Stimulated activated CD8-positive, alpha-beta memory T cell treated with anti-CD3 and anti-CD28 coated beads, Interleukin-7, amount 100 ng/mL, for 48 hours (primary cell): ENCODE measurements at places on chromosomes 12 and 14.

- DNase-seq: no peak
Observed at GRCh38 chr12:46395388-46395787, 22.8 kb upstream of the SLC38A2 start.

- DNase-seq: no peak
Observed at GRCh38 chr12:75848431-75848925, 183.1 kb downstream of the PHLDA1 start.

DNA sequence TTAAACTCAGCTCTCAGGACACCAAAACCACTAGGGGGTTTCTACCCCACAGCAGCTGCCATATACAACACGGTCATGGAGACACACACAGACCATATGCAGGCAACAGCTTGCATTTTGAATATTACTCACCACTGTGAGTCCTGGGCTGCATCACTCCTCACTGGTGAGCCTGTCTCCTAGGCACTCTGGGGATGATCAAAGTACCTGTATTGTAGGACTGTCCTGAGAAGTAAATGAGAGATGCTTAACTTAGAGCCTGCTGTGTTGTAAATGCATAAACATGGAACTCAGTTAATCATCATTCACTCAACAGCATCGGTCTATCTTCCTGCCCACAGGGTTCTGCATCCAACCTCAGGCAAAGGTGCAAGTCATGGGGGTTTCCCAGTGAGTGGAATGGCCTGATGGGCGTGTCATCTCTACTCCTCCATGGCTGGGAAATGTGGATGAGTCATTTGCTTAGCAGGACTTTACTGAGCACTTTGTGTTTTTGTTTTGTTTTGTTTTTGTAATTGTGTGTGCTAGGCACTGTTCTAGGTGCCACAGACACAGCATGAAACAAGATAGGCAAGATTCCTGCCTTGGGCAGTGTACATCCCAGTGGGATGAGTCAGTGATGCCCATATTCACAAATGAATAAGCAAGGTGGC lies 1141.2 kb upstream of the TMEM132C start:
- DNase-seq: peak; percentile 33

DNA sequence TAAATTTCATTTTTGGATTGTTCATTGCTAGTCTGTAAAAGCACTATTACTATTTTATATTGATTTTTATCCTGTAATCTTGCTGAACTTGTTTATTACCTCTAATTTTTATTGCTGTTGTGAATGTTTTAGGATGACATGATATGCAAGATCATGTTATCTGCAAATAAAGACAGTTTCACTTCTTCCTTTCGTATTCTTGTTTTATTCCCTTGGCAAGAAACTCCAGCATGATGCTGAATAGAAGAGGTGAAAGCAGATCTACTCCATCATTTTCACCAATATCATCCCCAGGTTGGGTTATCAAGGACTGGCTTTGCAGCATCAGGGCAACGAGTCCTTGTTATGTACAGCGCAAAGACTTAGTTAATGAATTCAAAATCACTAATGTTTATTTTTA lies 2.7 kb upstream of the CLECL1 start:
- DNase-seq: no peak

DNA sequence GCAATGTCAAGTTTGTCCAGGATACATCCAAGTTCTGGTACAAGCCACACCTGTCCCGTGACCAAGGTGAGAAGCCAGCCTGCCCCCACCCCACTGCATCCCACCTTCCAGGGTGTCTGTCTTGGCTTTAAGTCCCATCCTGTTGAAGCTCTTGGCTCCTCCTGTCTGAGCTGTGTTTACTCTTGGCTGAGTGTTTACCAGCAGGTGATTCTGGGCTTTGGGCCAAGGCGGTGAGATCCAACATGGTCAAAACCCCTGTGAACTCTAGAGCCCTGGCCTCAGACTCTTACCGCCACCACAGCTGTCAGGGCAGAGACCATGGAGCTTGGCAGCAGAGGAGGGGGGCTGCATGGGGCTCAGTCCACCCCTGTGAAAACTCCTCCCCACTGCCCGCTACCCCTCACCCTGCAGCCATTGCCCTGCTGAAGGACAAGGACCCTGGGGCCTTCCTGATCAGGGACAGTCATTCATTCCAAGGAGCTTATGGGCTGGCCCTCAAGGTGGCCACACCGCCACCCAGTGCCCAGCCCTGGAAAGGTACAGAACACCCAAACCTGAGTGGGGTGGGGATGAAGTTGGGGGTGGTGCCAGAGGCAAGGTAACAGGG lies 11.6 kb downstream of the TNS2 start:
- DNase-seq: no peak

DNA sequence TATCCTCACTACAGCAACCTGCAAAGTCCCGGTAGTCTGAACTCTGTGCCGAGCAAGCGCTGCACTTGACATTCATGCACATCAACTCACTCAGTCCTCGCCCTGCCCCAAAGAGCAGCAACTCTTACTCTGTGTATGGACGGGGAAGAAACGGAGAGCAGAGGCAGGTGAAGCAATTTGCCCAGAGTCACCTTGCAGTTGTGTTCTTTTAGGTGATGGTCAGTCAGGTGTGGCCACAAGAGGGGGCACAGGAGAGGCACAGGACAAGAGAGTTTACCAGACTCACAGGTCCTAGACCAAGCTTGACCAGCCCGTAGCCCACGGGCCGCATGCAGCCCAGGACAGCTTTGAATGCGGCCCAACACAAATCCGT lies 39.1 kb downstream of the TSPAN11 start:
- no peak for DNase-seq

- DNase-seq: peak; percentile 19
Observed at GRCh38 chr12:10190558-10191388, 11.9 kb downstream of the TMEM52B start.

DNA sequence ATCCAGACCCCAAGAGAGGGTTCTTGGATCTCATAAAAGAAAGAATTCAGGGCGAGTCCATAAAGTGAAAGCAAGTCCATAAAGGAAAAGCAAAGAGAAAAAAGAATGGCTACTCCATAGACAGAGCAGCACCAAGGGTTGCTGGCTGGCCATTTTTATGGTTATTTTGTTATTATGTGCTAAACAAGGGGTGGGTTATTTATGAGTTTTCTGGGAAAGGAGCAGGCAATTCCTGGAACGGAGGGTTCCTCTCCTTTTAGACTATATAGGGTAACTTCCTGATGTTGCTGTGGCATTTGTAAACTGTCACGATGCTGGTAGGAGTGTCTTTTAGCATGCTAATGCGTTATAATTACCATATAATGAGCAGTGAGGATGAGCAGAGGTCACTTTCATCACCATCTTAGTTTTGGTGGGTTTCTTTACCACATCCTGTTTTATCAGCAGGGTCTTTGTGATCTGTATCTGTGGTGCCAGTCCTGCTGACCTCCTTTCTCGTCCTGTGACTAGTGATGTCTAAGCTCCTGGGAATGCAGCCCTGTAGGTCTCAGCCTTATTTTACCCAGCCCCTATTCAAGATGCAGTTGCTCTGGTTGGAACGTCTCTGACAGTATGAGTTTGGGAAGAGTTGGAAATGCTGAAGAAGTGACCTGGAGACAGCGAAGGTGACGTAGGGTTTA lies 100.5 kb downstream of the ZNF664 start:
- DNase-seq: no peak

- no peak for DNase-seq
Observed at GRCh38 chr12:3230758-3231375, 153.7 kb downstream of the TSPAN9 start.

DNA sequence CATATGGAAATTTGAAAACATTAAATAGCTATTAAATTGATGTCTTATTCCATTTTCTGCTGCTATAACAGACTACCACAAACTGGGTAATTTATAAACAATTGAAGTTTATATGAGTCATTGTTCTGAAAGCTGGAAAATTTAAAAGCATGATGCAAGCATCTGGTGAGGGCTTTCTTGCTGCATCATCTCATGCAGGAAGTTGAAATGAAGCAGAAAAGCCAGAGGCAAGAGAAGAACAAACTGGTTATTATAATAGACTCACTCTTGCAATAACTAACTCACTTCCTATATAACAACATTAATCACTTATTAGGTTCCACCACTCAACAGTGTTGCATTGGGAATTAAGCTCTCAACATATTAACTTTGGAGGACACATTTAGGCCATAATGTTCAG lies 1277.4 kb downstream of the LRFN5 start:
- no peak for DNase-seq

DNA sequence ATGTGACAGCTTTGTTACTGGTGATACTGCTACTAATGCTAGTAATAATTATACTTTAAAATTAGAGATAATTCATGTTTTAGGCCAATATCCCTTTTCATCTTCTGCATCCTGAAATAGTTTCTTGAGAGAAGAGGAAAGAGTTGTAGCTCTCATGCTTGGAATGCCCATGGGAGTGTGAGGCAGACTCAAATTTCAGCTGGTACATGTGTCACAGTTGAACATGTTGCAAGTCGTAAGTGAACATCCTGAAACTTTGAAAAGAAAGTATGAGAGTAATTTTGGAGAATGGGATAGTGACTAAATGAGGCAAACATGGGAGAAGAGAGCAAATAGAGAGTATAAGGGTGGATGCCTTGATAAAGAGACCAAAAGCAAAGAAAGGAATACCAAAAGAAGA lies 168.0 kb downstream of the TMTC3 start:
- no peak for DNase-seq

- DNase-seq: no peak
Observed at GRCh38 chr14:85040046-85040685, 489.8 kb upstream of the FLRT2 start.

DNA sequence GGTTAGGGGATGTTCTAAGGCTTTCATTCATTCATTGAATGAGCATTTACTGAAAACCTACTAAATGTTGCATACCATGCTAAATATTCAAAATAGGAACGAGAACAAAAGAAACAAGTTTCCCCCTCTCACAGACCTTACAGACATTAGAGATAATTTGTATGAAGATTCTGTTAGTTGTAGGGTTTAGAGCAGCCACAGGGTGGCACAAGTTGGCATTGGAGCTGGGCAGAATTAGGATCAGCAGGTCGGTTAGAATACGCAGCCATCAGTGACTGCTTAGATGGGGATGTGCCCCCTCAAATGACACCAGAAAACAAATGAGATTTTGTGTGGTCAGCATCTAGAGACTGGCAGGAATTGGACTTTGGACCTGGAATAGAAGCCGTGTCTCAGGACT lies 166.3 kb upstream of the DAAM1 start:
- DNase-seq: no peak

DNA sequence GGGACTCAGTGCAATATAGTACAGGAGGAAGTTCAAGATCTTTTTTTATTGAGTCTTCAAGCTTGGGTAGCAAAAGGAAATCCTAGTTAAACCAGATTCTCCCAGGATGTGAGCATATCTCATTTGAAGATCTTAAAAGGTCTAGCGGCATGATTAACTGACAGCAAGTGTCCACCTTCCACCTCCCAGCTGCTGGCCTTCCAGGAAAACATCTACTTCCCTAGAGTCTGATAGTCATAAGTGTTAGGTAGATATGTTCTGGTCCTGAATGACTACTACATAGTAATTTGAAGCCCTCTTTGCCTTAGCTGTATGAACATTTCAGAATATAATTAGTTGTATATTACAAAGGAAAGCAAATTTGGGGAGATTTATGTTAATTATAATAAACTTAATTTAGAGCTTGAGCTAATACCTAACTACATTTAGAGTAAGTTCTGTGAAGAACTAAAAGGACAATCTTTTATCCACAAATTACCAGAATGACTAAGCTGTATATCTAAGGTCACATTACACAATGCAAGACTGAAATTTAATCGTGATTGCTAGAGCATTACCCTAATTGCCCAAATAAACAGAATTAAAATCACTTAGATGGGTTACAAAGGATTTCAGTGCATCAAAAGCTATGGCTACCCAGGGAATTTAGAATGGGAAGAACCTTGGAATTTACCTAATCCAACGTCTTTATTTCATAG lies 9.9 kb downstream of the LGR5 start:
- DNase-seq: no peak

GRCh38 chr12:1855241-1855640 lies 34.9 kb downstream of the LRTM2 start:
- no peak for DNase-seq

DNA sequence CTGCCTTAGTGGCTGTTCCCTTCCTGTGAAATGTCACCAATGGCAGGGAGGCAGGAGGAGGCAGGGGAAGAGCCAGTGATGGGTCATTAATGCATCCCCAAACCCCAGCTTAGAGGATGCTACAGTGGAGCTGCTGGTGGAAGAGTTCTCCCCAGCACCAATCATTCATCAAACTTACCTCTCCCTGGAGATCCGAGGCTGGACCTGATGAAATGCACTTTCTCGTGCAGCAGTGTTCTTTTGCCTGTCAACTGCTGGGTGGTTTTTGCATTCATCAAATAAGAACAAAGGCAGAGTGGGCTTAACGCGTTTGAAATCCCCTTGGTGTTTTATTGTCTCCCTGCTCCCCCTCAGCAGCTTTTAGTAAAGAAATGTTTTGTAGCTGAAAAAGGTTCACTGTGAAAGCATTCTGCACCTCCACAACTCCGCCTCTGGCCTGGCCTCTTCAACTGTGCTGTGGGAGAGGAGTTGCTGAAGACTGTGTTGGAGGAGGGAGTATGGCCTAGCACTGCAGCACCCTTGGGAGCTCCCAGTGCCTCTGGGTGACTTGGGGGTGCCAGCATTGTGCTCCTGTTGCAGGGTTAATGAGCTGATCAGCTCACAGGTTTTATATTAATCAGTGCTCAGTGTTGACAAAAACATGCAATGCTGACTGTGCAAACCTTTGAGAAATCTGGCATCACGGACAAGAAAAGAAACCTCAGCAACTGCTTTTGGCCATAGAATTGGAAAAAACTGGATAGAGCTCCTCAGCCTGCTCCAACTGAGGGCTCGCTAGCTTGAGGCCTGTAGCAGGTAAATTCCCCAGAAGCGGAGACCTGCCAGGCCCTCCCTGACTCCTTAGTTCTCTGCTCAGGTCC lies 14.4 kb downstream of the TSPAN9 start:
- DNase-seq: no peak

- DNase-seq: no peak
Observed at GRCh38 chr14:71339650-71340415, 432.6 kb downstream of the PCNX1 start.

GRCh38 chr12:93134893-93135285 lies 205.8 kb upstream of the EEA1 start:
- no peak for DNase-seq

DNA sequence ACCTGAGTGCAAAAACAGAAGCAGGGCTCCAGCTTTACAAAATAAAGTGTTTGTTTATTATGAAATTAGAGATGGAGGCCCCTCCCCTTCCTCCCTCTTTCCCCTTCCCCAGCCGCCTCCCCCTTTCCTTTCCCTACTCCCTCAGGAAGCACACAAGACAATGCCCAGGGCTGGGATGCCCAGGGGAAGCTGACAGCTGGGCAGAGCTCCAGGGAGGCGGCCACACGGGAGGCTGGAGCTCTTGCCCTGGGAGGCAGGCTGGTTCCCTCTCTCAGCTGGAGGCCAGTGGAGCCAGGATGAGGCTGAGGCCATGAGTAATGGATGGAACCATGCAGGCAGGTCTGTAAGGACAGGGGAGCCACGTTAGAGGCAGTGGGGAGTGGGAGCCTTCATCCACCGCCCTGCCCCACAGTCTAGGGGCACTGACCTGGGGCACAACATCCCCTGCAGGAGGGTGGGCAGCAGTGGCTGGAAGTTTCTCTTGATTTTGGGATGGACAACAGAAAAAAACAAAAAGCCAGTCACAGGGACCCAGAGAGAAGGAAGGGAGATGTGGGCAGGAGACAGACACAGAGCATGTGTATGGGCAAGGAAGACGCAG lies 5.1 kb downstream of the PSMB11 start:
- DNase-seq: no peak

GRCh38 chr12:207804-208203 lies 6.2 kb downstream of the SLC6A12 start:
- DNase-seq: no peak
